Right atrium auricular region (tissue), 2 donors: ENCODE measurements at places on chromosomes 11 and 22.

- no peak for DNase-seq
These were observed 68.3 kb downstream of the DDIAS start for GRCh38 chr11:82969811-82970210.

- DNase-seq = no peak
These were observed 36.9 kb downstream of the CAT start for GRCh38 chr11:34475656-34476055.

- no peak for DNase-seq
These were observed 224.8 kb upstream of the ZBED5 start for GRCh38 chr11:11082646-11083045.

- DNase-seq = no peak
These were observed 21.8 kb upstream of the ABCC8 start for GRCh38 chr11:17498475-17498874.

GRCh38 chr11:27250867-27251665, 111.9 kb downstream of the CCDC34 start:
- DNase-seq = no peak

DNA sequence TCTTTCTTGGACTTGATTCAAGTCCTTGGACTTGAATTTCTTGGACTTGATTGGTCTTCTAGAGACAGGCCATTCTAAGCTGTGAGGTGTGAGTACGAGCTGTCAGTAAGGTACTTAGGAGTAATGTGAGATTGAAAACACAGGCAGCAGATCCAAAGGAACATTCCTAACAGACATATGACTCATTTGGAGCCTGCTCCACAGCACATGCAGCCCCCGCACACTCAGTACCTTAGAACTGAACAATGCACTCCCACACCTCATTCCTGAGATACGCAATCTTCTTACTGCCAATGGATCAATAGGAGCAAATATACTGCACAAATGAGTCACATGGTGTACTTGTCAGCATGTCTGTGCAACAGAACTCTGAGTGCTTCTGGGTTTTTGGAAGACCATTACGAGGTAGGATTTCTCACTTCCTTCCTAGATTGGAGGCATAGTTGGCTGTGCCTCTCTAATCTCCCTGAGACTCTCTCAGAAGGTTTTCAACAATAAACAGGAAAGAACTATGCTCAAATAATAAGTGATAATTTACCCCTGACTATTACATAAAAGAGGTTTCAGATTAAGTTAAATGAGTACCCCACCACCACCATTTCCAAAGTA, 243.1 kb downstream of the KCNA4 start:
- DNase-seq = no peak

DNA sequence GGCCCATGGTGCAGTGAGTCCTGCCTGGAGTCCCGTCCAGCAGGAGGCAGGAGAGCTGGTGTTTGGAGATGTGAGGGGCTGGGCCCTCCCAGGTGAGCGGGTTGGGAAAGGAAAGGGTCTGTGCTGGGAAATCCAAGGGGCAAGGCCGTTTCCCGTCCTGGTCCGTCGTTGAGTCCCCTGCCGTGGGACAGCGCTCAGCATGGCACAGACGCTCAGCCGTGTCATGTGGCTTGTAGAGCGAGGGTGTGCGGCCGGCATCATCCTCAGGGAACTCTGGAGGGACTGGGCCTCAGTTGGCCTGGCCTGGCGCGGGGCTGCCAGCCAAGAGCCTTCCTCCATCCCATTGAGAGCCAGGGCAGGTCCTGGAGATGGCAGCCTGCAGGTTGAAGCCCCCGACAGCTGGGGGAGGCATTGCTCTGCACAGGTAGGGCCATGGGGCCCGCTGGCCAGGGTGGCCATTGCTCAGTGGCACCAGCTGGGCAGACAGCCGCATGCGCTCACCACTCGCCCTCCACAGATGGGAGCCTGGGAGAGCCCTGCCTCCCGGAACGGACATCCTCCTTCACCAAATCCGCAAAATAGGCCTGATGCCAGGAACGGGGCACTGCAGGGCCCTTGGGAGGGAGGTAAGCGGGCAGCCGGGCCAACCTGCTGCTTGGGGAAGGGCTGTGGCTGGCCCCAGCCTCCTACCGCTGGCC, 28.7 kb downstream of the KCNQ1 start:
- no peak for DNase-seq

GRCh38 chr11:85699957-85700741, 14.2 kb upstream of the CCDC89 start:
- DNase-seq = no peak

DNA sequence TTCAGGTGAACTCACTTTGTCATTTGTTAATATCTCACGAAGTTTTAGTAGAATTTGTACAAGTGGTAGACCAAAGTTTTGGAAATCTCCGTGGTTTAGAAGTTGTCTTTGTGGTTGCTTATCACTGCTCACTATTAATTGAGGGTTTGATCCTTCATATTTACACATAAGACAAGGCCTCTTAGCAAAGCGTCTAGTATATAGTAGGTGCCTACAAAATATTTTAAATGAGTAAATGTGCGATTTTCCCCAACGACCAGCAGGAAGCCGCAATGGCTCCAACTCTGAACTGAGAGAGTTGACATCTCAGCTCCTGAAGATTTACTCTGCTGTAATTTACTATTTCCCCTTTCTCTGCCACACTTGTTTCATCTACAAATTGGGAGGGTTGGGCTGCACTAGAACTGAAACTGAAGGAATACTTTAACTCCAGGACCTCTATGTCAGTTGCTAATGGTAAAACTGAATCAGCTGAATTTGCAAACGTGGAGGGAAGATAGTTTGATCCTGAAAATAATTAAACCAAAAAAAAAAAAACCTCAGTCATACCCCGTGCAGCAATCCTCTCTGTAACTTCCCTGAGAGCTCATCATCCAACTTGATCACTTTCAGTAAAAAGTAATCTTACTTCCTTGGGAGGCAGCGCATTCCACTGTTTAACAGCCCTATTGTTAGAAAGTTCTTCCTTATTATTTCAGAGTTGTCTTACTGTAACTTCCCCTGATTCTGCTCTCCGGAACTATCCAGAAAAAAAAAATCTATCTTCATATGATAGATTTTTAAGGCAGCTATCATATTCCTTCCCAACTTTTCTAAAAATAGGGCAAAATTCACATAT, 1.3 kb upstream of the SBF2 start:
- no peak for DNase-seq

DNA sequence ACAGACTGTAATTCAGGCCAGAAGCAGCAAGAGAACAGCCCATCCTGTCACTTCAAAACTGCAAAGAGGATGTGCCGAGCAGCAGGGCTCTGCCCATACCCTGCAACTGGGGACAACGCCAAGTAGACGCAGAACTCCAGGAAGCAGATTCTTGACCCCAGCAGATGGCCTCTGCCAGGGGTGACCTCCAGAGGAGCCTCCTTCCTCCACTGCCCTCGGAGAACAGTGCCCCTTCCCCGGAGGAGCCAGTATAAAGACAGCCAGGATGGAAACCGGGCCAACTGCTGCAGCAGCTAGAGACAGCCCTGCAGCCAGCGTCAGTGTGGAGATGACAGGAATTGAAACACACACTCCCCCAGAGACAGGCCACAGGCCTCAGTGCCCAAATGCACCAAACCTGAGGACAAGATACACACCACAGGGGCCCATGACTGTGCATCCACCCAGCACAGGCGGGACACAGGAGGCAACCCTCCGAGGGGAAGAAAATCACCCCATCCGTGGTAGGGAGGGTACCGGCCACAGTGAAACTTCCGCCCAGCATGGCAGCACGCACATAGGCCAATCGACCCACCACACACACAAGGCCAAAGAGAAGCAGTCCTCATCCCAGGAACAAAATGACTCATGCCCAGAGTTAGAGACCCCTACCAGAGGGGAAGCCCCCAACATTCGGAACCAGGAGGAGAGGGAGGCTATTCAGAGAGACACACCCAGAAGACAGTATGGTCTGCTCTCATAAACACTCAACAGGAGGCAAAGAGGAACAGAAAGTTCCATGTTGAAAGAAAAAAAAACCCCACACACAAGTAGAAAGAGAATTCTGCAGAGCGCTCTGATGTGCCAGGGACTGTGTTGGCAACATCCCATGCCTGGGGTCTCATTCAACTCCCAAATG, 5.6 kb downstream of the AHNAK start:
- DNase-seq = no peak

DNA sequence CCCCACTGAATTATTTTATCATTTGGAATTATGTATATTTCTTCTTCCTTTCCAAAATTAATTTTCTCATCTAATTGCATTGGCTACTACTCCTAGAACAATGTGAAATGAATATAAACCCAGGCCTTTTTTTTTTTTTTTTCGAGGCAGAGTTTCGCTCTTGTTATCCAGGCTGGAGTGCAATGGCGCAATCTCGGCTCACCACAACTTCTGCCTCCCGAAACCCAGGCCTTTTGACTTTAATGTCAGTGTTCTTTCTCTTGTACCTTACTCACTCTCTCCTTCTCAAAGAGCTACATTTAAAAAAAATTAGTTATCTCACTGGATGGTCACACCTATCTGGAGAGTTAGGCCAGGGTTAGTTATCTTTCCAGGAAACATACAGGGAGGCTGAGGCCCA, 35.3 kb upstream of the LRRC32 start:
- no peak for DNase-seq

- DNase-seq = no peak
These were observed 548.7 kb upstream of the CADM1 start for GRCh38 chr11:116052603-116053547.

- DNase-seq = no peak
These were observed 49.5 kb downstream of the GAB4 start for GRCh38 chr22:16958475-16958874.

DNA sequence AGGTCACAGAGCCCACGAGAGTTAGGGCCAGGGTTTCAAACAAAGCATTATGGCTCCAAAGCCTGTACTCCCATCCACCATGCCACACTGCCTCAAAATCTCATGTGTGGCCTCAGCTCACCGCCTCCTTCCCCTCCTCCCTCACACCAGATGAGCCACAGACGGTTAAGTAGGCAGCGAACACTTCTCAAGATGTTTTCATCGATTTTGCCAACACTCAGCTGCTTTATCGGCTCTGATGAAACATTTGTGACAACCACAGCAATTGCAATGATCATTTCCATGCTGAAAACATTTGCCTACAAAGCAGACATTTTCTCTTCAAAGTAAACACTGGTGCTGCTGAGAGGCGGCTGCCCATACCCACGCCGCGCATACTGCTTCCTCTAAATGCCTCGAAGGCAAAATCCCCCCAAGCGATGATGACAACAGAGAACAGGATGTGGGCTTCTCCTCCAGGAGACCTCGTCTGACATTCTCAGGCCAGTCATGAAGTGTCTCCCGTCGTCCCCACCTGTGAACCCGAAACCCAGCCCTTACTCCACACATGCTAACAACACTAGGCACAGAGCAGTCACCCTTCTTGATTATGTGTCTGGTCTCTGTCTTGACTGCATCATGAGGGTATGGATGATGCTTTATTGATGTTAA, 599.2 kb downstream of the SOX6 start:
- DNase-seq = no peak

DNA sequence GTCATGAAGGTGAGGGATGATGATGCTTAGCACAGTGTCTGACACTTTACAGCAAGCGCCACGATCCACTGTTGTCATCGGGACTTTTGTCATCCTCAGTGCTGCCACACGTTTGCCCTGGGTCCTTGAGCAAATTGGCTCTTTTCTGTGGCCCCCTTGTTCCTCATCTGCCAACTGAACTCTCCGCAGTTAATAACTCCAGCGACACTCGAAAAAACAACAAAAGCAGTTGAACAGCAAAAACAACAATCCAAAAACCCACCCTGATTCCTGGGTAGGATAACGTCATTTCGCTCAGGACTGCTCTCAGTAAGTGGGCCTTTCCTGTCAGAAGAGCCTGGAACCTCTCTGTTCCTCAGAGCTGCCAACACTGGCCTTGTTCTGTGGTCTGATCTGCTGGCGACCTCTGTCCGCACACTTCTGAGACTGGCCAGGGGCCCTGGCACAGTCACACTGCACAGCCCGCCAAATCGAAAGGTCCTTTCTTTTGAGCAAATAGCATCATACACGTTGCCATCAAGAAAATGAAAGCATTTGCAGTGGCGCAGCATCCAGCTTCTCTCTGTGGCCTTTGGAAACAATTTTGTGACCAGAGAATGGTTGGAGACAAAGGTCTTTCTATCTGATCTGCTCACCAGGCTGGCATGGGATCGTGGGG, 79.9 kb upstream of the SYT13 start:
- no peak for DNase-seq

GRCh38 chr11:44866286-44866685, 84.4 kb downstream of the TP53I11 start:
- DNase-seq = no peak

DNA sequence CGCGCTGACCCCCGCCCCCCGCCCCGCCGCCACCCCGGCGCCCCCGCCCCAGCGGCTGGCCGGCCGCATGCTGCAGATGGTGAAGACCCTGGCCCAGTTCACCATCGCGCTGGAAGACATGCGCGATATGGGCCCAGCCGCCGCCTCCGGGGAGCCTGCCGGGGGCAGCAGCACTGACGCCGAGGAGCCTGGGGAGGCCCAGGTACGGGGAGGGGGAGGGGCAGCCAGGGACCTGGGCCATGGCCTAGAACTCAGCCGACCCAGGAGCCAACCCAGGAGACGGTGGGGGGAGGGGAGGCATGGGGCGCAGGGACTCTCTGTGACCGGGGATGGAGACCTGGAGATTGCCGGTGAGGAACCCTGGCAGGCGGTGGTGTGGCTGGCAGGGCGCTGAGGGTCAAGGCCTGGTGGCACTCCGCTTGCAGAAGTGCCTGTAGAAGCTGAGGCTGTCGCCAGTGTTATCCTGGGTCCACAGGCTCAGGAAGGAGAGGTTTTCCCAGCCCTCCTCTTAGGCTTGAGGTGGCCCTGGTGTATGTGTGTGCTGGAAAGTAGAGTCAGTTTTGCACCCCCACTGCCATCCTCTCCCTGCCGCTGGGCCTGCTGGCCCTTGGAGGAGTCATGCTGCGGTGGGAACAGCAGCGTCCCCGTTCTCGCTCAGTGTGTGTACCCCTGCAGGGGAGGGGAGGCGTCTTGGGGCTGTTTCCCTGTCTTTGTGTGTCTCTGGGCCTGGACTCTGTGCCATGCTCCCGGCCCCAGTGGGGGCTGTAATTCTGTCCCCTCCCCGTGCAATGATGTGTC, 32.9 kb upstream of the RELT start:
- DNase-seq = no peak

DNA sequence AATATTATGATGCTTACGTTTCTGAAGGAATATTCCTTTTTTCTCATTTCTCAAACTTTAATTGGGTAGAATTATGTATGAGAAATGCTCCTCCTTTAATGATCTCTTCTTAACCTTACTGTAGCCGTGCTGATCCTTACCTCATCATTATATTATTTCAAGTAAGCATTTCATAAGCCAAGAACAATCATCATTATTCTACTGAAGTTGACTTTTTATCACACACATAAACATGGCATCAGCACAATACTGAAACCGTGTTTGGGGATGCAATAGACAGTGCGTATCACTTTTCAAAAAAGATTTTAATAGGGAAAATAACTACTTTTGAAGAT, 162.8 kb downstream of the ARHGAP42 start:
- DNase-seq = no peak
